Placental pericyte (primary cell): ENCODE measurements at places on chromosomes 11 and 22. TPM values are rescaled to one million over a fixed set of nuclear protein-coding genes. Genes with fewer than 3 reads are reported as not detected.

The NCF4 gene
- total RNA-seq: not detected in 2 replicates

The TSPO gene
- total RNA-seq: 206 and 216 TPM in 2 replicates

The P4HA3 gene
- 8.8 and 11.3 TPM in 2 replicates for total RNA-seq

The TBC1D22A gene
- 18.6 and 21.3 TPM in 2 replicates for total RNA-seq

The FOLR3 gene
- 2.1 TPM in 1 of 2 replicates, not detected in the other for total RNA-seq

The CCDC157 gene
- 2.4 TPM in 2 replicates for total RNA-seq

The KRTAP5-9 gene
- not detected in 2 replicates for total RNA-seq

The SEC14L6 gene
- total RNA-seq: not detected in 2 replicates

The PLAAT5 gene
- total RNA-seq: not detected in 2 replicates

The RIBC2 gene
- total RNA-seq: 0.44 and 3.1 TPM in 2 replicates

The SLC22A9 gene
- total RNA-seq: not detected in 2 replicates

The MUC2 gene
- total RNA-seq: not detected in 2 replicates

The KRTAP5-7 gene
- not detected in 2 replicates for total RNA-seq

The GGTLC2 gene
- not detected in 2 replicates for total RNA-seq

The CENPM gene
- total RNA-seq: 2.4 and 21.0 TPM in 2 replicates

The POU2AF3 gene
- total RNA-seq: 0.14 TPM in 1 of 2 replicates, not detected in the other

The PANX2 gene
- total RNA-seq: 0.86 and 3.7 TPM in 2 replicates

The PHF21B gene
- total RNA-seq: not detected in 2 replicates

The ZNF215 gene
- 0.44 and 6.3 TPM in 2 replicates for total RNA-seq

The GPHA2 gene
- total RNA-seq: not detected in 2 replicates

The OR51B6 gene
- total RNA-seq: not detected in 2 replicates

The HSPB2 gene
- not detected in 2 replicates for total RNA-seq

The KIRREL3 gene
- 0.22 and 1.0 TPM in 2 replicates for total RNA-seq

The PRR33 gene
- total RNA-seq: not detected in 2 replicates

The CAVIN3 gene
- 357 and 444 TPM in 2 replicates for total RNA-seq

The APOA5 gene
- not detected in 2 replicates for total RNA-seq
